ENCODE measurements at places on chromosomes 3 and 15.

GRCh38 chr3:71863563-71864190, 78.7 kb upstream of the PROK2 start:
- DNase-seq, result no peak

GRCh38 chr3:196122021-196122687, 40.3 kb upstream of the TFRC start:
- DNase-seq, result no peak

GRCh38 chr15:53841651-53842050, 82.2 kb upstream of the WDR72 start:
- no peak for DNase-seq

GRCh38 chr3:153291059-153291685, 129.1 kb downstream of the RAP2B start:
- DNase-seq, result no peak

DNA sequence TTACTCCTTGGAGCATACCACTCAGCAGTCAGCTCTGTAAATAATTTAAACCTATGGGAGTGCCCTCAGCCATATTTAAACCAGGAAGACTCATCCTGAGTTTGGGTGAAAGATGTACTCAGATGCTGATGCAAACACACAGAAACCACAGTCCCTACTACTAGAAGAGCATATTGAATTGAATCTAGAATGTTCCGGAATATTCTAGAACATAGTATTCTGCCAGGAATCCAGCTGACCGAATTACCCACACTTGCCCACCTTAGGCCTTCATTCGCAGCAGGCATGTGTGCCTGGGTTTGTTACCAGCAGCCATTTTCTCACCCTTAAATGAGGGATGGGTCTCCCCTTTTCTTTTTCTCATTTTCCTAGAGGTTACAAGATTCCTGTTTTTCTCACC, 202.4 kb upstream of the ICE2 start:
- no peak for DNase-seq

- DNase-seq, result peak; percentile 77
These were observed 903 bp downstream of the SLC25A38 start for GRCh38 chr3:39383881-39384664.

- DNase-seq, result no peak
These were observed 42.1 kb downstream of the VGLL4 start for GRCh38 chr3:11601446-11602238.

DNA sequence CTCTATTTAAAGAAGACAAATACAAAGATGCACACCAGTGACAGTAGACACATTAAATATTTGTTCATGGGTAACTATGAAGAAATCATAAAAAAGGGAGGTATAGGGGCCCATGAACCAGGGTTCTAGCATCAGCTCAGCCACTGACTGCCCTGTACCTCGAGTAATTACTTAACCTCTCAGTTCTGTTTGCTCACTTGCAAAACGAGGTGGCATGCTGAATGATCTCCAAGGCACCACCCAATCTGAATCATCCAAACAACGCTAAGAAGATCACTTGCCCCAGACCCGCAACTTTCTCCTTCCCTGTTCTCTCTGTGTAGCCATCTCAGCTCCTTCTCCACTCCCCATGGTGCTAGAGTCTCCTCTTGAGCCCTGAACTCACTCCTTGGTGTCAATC, 374.7 kb downstream of the VPS13C start:
- DNase-seq, result no peak

GRCh38 chr3:107421170-107421792, 44.0 kb downstream of the CCDC54 start:
- no peak for DNase-seq

- DNase-seq, result no peak
These were observed 5.5 kb downstream of the UBE3A start for GRCh38 chr15:25433118-25433865.

GRCh38 chr3:29655015-29655747, 374.3 kb downstream of the RBMS3 start:
- DNase-seq, result no peak

DNA sequence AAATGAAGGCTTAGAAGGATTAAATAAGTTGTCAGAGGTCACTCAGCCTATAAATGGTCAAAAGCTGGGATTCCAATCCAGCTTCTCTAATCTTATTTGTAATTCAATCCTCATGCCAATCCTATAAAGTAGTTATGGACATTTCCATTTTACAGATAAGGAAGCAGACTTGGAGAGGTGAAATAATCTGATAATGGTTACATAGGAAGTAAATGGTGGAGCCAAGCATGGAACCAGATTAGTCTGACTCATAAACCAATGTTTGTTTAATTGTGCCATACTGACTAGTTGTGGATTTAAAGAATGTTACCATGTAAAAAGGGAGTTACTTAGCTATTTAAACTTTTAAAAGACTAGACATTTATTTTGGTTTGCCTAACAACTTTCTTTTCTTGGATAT, 59.7 kb downstream of the KCNAB1 start:
- DNase-seq, result no peak

DNA sequence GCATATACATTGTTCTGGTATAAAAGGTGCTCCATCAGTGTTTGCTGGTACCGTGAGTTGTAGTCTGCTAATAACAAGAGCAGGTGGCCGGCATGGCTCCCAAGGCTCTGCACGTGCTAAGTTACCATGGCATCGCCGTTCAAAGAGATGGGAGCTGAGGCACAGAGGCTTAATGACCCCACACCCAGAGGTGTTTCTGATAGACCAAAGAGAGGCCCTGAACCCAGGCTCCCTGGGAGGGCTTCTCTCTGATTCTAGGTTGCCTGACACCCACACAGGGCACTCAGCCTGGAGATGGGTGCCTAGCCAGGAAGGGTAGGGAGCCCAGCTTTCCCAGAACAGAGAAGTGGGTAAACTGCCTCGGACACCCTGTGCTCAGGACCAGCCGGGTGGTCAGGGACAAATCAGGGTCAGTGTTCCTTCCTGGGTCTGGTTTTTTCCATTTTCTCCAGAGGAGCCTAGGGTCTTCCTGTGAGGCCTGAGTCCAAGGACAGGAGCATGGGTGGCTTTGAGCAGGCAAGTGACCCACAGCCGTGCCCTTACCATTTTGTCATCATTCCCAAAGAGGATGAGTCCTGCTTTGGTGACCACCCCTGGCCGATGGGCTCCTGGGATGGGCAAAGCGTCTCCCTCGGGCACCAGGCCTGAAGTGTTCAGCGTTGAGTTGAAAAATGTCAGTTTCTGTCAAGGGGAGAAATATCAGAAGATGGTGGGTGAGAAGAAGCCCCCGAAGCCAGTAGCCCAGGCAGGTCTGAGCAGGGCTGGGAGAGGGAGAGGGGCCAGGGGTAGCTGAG, 27.3 kb downstream of the ALDH1L1 start:
- no peak for DNase-seq

- no peak for DNase-seq
These were observed 76.0 kb downstream of the SLCO3A1 start for GRCh38 chr15:91929509-91929908.

GRCh38 chr3:174758943-174759342, 100.2 kb upstream of the NAALADL2 start:
- DNase-seq, result no peak

DNA sequence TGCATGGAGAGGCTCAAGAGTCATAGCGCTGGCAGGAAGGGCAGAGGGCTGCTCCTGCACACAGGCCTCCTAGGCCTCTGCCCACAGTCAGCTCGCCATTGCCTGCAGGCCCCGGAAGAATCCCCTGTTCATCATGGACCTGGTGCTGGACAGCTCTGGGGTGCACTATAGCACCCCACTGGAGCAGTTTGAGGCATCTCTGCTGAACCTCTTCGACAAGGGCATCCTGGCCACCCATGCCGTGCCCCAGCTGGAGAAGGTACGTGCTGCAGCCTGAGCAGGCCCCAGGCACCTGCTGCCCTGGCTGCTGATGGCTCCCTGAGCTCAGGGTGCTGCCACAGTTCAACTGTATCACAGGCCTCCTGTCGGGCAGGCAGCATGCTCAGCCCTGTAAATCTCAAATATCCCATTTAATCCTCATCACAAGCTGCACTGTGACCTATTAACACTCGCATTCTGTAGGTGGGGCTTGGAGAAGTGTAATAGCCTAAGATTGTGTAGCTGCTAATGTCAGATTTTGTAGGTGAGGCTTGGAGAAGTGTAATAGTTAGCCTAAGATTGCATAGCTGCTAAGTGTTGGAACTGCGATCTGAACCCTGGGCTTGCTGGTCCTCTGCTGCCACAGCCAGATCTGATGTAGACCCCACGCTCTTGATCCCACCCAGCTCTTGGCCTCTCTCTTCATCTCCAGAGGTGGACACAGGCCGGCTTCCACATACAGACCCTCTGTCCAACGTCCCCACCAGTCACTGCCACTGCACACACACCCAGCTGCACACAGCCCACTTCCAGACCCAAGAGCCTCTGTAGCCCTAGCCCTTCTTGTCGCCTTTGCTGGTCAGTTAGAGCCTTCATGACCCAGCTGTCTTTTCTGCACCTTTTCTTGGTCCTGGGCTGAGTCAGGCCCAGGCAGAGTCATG, 31.9 kb downstream of the DNAH1 start:
- DNase-seq, result no peak

GRCh38 chr15:51401872-51402517, 60.5 kb downstream of the GLDN start:
- no peak for DNase-seq

DNA sequence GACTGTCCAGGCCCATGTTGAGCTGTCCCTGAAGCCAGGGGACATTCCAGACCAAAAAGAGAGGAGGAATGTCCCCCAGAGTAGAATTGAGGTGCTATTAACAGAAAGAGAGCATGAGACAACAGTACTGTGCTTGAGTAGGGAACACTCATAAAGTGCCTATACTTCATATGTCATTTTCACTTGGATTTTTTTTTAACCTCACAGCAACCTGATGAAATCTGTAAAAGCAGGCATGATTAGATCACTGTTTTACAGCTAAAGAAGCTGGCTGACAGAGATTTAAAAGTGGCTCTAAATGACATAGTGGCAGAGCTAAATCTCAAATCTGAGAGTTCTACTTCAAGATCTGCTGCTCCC, 18.8 kb downstream of the PODXL2 start:
- no peak for DNase-seq

DNA sequence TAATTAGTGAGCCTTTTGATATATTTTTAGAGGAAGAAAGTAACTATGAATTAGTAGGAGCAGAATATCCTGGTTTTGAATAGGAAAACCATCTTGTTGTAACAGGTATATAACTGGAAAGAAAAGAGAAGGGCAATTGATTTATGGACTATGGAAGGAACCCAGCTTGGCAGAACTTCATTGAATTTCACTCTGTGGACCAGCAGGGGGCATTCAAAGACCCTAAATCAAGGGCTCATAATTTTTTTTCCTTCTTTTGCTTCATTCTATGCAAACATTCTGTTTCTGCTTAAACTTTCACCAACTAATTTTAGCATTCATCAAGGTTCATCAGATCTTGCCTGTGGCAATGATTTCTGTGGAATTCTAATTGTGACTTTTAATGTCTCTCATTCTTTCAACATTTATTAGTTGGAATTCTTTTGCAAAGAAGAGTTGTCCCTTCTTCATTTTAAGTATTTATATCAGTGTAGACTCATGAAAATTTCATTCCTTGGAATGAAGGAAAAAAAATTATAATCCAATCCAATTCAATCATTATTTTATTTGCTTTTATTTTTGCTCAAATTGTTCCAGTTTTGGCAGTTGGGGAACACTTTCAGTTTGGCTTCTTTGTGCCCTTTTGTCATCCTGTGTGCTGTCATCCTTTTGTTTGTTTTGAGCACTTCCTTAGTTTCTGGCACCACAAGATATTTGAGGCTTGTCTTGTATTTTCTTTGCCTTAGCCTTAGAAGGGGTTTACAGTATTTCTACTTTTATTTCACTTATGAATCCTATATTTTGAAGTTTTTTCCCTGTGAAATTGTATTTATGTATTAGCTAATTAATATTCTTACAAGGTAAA, 30.4 kb downstream of the NXPE3 start:
- DNase-seq, result no peak

- DNase-seq, result no peak
These were observed 6.9 kb upstream of the MEIS2 start for GRCh38 chr15:37107071-37107743.

- no peak for DNase-seq
These were observed 92.0 kb upstream of the IGF1R start for GRCh38 chr15:98556321-98556720.

DNA sequence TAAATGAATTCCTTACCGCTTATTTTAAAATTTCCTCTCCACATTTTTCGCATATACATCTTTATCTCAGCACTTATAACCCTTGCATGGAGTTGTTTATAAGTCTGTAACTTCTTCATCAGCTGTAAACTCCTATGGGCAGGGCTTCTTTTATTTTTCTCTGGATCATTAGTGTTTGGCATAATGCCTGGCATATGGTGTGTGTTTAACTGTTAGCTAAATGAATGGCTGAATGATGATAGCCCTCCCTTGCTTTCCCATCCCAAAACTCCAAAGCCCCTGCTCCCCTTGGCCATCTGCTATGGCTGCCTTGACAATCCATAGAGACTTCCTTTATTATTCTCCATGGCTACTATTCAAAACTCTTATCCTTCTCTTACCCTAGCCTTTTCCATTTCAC, 48.1 kb upstream of the SEMA6D start:
- no peak for DNase-seq

DNA sequence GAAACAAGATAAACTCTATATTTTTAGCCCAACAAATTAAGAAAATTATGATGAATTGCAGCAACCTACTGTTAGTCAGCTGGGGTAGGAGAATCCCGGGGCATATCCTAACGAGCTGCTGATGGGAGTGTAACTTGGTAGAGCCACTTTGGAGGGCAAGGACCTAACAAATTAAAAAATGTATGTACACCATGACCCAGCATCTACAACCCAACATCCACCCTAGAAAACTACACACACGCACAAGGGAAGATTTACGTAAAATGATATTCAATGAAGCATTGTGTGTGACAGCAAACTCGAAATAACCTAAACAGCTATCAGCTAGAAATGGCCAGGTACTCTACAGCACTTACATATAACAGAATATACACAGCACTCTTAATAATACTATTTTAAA, 1.9 kb downstream of the BCL2A1 start:
- DNase-seq, result no peak

GRCh38 chr15:95887666-95888390, 442.7 kb upstream of the NR2F2 start:
- DNase-seq, result no peak

DNA sequence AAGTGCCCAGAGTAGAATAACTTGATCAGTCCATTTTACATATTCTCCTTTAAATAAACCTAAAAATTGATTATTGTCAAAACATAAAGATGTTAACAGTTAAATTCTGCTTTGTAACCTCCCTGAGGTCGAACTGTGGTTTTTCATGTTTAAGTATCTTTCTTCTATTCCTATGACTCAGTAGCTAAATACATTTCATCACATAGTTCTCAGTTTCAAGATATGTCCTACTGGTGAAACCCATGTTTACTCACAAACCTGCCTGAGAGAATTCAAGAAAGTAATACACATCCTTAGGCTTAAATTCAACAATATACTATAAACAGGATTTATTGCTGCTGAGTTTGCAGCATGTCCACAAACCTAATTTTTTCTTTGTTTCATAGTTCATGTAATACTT, 692.9 kb downstream of the ZPLD1 start:
- DNase-seq, result no peak

- no peak for DNase-seq
These were observed 48.7 kb downstream of the PRICKLE2 start for GRCh38 chr3:64176461-64176996.
